Motor neuron (in vitro differentiated cells): ENCODE measurements at places on chromosomes 5 and 9. TPM values are rescaled to one million over a fixed set of nuclear protein-coding genes. Genes with fewer than 3 reads are reported as not detected.

DAB2IP gene
- total RNA-seq: 27.7 and 33.2 TPM in 2 replicates

POU5F2 gene
- 3.1 and 3.2 TPM in 2 replicates for total RNA-seq

C5orf52 gene
- 0.56 TPM in 1 of 2 replicates, not detected in the other for total RNA-seq

PHF24 gene
- total RNA-seq: 0.41 and 0.75 TPM in 2 replicates

CCNO gene
- total RNA-seq: 0.38 TPM in 1 of 2 replicates, not detected in the other

KLHL9 gene
- 37.1 and 38.1 TPM in 2 replicates for total RNA-seq

SHLD3 gene
- 3.0 and 4.5 TPM in 2 replicates for total RNA-seq

KCNV2 gene
- total RNA-seq: 0.36 and 1.4 TPM in 2 replicates

PLAC8L1 gene
- total RNA-seq: 1.1 and 1.3 TPM in 2 replicates

KIF12 gene
- total RNA-seq: 1.4 and 1.9 TPM in 2 replicates

BHMT2 gene
- total RNA-seq: 0.21 and 1.4 TPM in 2 replicates

HTR1A gene
- total RNA-seq: 0.38 TPM in 1 of 2 replicates, not detected in the other

SNAPC3 gene
- total RNA-seq: 42.4 and 47.0 TPM in 2 replicates

OTP gene
- 0.26 and 1.1 TPM in 2 replicates for total RNA-seq

ROR2 gene
- 21.0 and 26.3 TPM in 2 replicates for total RNA-seq

DBH gene
- 0.66 and 0.73 TPM in 2 replicates for total RNA-seq

GZMA gene
- not detected in 2 replicates for total RNA-seq

INSL6 gene
- 0.76 TPM in 1 of 2 replicates, not detected in the other for total RNA-seq

OR1Q1 gene
- total RNA-seq: not detected in 2 replicates

GHR gene
- total RNA-seq: 11.8 and 13.8 TPM in 2 replicates

CRHBP gene
- 0.25 and 0.50 TPM in 2 replicates for total RNA-seq

LPAR1 gene
- total RNA-seq: 0.47 and 0.69 TPM in 2 replicates

PROB1 gene
- total RNA-seq: 2.4 and 2.8 TPM in 2 replicates

LTC4S gene
- total RNA-seq: 0.54 and 1.2 TPM in 2 replicates

STPG3 gene
- 1.2 and 1.3 TPM in 2 replicates for total RNA-seq

POU4F3 gene
- 0.16 and 0.56 TPM in 2 replicates for total RNA-seq

MARVELD2 gene
- 2.4 and 2.5 TPM in 2 replicates for total RNA-seq

IL13 gene
- not detected in 2 replicates for total RNA-seq

TTC23L gene
- total RNA-seq: 1.8 and 2.1 TPM in 2 replicates

WDR55 gene
- total RNA-seq: 29.8 and 30.6 TPM in 2 replicates

ENHO gene
- total RNA-seq: 25.4 and 27.0 TPM in 2 replicates

FOXD4 gene
- total RNA-seq: 0.63 and 0.77 TPM in 2 replicates
